NCI-H1092 (cell line): ENCODE measurements at places on chromosomes 1 and 21.

- DNase-seq: no peak
These were observed 21.1 kb downstream of the C2CD2 start for GRCh38 chr21:41932576-41933312.

- DNase-seq: no peak
These were observed 3.1 kb upstream of the TACSTD2 start for GRCh38 chr1:58580186-58580585.

DNA sequence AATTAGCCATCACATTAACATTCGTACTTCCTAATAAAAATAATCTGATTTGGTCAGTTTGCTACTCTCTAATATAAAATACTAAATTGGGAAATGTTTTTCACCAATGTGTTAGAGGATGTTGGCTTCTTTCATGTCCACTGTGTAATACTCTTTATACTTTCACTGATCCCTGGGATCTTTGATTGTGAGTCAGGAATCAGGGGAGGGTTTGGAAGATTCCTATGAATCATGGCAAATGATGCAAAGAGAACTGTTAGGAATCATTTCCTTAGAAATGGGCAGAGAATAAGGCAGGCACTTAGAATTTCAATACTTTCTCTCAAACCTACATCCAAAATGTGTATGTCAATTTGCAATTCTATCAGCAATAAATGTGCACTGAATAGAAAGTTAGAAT is 31.0 kb downstream of the KRTAP24-1 start:
- DNase-seq: no peak

- DNase-seq: no peak
These were observed 91.5 kb downstream of the PCP4 start for GRCh38 chr21:39958731-39959130.

DNA sequence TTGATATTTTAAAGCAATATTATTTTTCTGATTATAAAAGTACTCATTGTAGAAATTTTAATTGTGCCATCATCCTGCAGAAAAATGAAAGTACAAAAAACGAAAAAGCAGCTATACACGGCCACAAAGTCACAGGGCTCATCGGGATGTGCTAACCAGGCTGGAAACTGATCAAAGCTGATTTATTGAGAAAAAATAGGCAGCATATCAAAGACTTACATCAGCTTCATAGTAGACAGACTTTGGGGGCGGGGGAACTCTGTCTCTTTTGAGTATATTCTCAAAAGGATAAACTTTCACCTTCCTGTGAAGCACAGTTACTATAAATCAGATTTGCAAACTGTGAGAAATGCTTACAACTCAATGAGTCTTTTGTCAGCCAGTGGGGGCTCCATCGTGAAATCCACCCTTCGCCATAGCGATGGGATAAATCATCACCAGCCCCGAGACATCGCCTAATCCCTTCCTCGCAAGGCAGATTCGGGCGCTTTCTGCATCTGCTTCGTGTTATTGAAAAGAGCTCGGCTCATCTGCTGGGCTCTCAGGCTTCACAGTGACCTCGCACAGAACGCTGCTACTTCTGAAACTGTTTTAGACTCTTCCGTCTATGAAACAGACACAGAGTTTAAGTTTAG is 69.2 kb upstream of the ERG start:
- no peak for DNase-seq
